ENCODE measurements at places on chromosomes 2 and 18.

- DNase-seq, result no peak
Observed at GRCh38 chr2:192887337-192887736, 692.6 kb upstream of the TMEFF2 start.

DNA sequence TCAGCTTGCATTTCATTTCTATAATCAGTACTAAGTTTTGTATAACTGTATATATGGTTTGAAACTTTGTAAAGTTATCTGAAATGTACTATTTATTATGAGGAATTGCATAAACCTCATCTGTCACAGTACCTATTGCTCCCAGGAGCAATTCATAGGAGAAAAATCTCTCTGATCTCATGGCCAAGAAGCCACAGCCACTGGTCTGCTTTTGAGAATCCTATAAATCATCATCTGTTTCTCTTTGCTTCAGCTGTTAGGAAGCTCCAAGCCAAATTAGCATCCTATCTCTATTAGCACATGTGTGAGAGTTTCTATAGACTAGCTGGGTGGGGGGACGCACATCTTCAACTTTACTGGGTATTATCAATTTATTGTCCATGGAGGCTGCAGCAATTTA, 210.3 kb downstream of the CYP26B1 start:
- DNase-seq, result no peak

DNA sequence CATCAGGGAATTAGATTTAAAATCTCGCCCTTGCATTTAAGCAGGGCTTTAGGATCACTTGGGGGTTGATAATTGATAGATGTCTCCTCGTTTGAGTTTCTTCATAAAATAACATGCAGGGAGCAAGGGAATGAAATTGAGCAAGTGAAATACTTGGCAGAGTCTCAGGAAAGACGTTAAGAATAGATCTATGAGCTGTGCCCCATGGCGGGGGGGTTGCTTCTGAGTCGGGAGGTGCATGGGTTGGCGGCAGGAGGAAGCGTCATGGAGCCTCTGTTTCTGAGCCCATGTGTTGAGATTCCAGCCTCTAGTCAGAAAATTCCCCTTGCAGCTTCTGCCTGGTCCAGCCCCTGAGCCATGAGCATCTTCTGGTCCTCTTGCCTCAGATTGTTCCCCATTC, 82.0 kb downstream of the APOB start:
- DNase-seq, result no peak

DNA sequence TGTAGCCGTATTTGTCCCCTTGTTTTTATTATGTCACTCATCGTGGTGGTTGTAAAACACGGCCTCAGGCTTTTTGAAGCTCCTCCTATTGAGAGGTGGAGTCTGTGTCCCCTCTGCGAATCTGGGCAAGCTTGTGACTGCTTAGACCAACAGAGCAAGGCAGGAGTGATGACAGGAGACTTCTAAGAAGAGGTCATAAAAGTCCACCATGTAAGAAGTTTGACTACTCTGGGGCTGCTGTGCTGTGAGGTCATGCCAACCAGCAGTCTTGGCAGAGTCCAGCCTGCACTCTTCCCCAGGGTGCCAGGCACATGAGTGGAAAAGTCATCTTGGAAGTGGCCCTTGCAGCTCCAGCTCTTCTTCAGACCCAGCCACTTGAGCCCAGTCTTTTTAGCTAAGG, 83.8 kb upstream of the SPTBN1 start:
- DNase-seq, result no peak
